ENCODE measurements at places on chromosomes 5 and 9.

DNA sequence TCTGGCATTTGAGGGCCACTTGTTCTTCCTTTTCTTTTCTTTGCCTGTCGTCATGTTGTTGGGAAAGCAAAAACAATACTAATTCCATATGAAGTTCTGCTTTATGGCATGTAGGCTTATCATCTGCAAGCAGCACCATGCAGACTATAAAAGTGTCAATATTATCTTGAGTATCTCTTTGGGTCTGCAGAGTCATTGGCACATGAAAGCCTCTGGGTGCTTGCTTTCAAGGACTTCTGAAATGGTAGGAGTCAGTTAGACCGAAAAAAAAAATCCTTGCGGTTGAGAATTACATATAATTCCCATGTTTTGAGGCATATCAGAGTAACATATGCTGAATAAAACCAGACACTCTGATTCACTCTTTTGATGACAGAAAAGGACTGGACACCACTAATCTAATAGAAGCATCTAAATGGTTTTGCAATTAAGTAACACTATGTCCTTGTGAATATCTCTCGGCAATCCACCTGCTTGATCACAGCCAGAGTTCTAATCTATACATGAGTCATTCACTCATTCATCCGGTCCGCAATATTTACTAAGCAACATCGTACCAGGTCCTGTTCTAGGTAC lies 44.4 kb downstream of the GNAQ start:
- DNase-seq: no peak

DNA sequence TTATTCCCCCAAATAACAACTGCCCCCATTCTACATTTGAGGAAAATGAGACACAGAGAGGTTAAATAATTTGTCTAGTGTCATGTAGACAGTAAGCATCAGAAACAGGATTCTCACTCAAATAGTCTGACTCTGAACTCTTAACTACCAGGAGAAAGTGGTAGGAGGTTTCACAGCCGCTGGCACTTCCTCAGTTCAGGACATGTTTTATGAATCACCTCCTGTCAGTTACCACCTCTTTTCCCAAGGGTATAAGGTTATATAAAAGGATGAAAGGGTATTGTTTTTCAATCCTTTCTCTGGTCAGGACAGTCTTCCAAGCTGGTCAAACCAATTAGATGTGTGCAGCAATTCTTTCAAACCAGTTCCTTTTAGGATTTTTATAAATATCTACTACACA lies 52.1 kb downstream of the TSSK1B start:
- no peak for DNase-seq

DNA sequence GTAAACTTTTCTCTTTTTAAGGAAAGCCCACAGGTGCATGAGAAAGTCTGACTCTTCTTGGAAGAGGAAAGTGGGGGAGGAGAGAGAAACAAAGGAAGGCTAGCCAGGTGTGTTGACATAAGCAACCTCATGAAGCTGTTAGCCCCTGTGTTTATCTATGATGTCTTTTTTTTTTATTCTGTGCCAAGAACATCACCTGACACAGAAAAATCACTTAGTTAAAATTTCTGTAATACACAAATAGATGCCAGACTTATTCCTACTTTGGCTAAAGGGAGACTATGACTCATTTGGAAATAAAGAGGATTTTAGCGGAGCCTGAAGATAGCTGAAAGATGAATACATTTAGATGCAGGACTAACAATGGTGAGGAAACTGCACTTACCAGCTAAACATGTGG lies 58.3 kb downstream of the BAAT start:
- no peak for DNase-seq

- DNase-seq: no peak
Measured at GRCh38 chr5:161513942-161514341, 32.6 kb downstream of the GABRB2 start.

- DNase-seq: no peak
Measured at GRCh38 chr5:140342896-140343295, 3.5 kb downstream of the HBEGF start.
